HS-27A (cell line): ENCODE measurements at places on chromosomes 1 and 21.

- no peak for DNase-seq
These were observed 19.2 kb upstream of the VASH2 start for GRCh38 chr1:212930986-212931678.

DNA sequence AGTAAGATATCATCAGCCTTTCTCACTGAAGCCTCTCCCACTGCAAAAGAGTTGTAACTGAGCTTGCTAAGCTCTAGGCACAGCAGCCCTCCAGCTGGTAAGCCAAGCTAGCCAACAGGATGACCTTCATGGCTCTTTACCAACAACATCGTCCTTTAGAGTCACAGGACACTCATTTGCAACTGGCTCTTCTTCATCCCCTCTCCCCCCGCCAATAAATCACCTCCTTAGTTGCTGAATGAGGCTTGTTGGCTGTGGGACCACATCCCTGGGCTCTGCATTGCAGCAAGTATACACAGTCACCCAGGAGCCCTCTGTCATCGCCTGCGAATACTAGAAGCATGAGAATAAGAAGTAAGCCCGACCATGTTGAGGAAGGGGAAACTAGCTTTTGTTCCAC, 16.0 kb upstream of the ZNF697 start:
- no peak for DNase-seq

DNA sequence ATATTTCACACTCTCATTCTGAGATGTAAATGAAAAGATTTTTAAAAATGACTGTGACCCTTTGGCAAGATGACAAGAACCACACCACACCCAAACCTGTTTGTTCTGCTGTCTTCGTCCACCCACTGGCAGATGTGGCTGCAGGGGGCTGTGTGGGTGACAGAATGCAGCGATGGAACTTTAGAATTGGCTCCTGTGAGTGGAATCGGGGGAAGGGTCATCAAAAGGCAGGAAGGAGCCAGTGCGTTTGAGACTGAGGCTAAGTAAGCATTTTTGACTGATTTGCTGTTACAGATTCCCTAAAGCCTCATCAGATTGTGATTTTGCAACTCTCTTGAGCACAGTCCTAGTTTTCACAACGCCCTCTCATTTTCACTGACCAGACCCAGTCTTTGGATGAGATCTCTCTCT, 111.2 kb upstream of the ADGRL2 start:
- no peak for DNase-seq

DNA sequence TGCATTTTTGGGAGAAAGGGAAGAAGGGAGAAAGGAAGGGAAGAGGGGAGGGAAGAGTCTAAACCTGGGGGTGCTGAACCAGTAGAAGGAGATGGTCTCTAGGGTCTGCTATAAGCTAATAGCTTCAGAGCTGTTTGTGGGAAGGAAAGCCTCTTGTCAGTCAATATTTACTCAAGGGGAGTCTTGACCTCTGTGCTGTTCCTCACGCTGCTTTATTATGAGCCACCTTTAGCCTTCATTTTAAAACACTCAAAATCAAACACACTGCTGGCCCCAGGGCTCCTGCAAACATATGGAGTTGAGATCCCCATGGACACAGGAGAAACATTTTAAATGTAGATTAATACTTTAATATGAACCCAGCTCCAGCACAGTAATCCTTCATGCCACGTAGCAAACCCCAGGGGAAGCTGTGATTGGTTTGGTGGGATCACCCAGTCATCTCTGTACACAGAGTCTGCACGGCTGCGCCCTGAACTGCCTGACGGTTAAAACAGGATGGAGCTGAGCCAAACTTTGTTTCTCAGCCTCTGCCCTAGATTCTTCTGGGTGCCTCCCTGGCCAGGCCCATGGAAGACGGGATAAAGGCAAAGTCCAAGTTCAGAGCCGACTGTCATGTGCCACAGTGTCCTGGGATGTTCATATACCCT, 40.2 kb upstream of the VWA5B1 start:
- DNase-seq: no peak

- DNase-seq: no peak
These were observed 49.7 kb downstream of the RASSF5 start for GRCh38 chr1:206556750-206557635.

DNA sequence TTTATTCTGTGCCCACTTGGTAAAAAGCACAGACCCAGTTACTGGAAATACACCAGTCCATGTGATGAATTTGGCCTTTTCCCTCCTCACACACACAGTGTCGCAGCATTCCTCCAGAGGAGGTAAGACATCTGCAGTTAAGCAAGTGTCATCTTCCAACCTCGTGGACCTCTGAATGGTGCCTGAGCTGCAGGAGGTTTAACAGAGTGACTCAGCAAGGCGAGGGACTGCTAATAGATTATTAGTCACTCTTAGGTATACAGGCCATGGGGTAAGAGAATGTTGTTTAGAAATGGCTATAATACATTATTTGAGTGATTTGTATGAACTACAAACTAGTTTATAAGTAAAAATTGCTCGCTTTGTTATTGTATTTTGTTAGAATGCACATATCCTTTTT, 8.6 kb upstream of the LRRC8B start:
- no peak for DNase-seq

DNA sequence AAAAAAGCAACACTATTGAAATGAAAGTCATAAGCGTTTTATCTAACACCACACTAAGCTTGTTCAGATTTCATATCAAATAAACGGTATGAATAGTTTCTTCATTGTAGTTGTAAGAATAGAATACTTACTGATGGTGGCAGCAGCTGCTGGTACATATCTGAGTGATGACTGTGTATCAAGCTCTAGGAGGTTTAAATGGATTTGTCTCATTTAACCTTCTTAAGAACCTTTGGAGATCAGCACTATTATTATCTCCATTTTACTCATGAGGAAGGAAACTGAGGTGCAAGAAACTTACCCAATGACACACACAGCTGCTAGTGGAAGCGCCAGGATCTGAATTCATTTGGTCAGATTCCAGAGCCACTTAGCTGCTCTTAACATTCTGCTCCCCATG, 104.0 kb downstream of the EIF4G3 start:
- no peak for DNase-seq

DNA sequence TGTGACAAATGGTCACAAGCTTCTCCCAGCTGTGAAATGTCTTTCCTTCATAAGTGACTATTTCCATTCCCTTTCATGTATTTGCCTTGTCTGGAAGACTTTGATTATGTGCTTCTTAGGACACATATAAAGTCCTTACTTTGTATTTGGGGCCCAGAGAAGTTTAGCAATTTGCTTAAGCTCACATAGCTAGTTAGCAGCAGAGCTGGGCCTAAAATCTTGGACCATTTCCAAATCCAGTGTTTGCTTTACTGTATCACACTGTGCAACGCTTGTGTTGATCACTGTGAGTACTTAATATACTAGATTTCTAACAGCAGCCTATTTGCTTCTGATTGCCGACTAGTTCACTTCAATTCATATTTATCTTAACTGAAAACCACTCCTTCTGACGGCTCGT, 2.2 kb upstream of the KCNA3 start:
- DNase-seq: no peak

DNA sequence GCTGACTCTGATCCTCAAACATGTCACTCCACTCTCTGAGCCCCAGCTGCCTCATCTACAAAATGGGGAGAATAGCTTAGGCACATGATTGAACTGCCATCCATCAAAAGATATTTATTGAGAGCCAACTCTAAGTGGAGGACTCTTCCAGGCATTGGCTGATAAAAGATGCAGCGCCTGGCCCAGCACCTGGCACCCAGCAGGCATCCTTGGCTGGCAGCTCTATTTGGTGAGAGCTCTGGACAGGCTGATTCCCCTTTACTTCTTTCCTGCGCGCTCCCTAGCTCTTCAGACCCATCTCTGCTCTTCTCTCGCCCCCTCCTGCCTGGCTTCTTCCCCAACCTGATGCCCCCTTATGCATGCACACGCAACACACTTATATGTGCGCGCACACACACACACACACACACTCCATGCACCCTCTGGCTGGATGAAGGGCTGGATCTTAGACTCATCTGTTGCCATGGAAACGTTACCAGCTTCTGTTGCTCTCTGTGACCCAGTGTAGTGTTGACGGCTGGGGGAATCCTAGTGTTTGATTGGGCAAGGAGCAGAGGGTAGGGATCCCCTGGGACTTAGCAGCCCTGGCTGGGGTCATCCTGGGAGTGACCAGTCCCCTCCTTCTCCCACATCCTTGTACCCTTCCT, 49.3 kb downstream of the VWA5B1 start:
- DNase-seq: no peak

DNA sequence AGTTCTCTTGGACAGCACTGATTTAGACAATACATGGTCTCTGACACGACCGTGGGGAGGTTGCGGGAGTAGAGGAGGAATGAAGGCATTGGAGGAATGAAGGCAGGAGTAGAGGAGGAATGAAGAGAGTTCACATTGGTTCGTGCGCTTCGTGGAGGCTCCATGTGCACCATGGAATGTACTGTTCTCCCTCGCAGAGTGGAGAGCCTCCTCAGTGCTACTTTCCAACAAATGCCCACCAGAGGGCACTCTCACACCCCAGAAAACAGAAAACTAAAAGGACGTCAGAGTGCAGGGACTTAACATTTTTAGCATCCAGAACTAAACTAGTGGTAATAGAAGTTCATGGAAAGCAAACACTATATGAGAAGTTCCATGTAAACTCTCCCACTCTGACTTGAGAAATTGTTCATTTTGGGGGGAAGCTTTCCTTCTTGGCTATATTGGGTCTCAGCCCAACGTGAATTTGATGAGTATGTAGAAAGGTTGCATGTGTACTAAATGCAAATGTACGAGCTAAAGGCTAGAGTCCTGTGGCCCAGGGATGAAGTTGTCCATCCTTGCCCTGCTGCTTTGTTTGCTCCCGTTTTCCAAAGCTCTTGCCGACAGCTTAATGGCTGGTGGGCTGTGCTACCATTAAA, 211.6 kb downstream of the LMX1A start:
- no peak for DNase-seq

DNA sequence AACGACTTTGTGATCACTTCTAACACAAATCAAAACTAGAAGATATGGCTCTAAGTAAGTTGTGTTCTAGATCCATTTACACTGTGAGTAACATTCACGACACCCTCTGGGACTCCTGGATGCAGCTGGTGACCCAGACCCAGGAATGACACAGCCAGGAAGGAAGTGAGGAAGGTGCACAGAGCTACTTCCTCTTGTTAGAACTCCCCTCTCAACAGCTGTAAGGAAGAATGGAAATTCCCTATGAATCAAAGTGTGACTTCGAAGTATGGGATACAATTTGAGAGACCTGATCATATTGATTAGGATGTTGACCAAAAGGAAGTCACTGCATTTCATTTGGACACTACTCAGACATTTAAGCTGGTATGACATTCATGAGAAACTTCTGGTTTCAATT, 185.3 kb downstream of the NRIP1 start:
- DNase-seq: no peak

GRCh38 chr1:23273450-23274133, 56.3 kb upstream of the HTR1D start:
- DNase-seq: peak; percentile 87

GRCh38 chr1:163055005-163055404, 14.2 kb upstream of the RGS4 start:
- no peak for DNase-seq

GRCh38 chr1:2290595-2291510, 62.7 kb downstream of the SKI start:
- DNase-seq: peak; percentile 96

- DNase-seq: no peak
These were observed 476.8 kb upstream of the DEPDC1 start for GRCh38 chr1:68973459-68974244.
